Activated CD8-positive, alpha-beta memory T cell treated with anti-CD3 and anti-CD28 coated beads, Interleukin-2, amount 10 ng/mL, durations not matched to agents 7 days and 5 days (primary cell): ENCODE measurements at places on chromosomes 6 and 20. TPM values are rescaled to one million over a fixed set of nuclear protein-coding genes. Genes with fewer than 3 reads are reported as not detected.

DNA sequence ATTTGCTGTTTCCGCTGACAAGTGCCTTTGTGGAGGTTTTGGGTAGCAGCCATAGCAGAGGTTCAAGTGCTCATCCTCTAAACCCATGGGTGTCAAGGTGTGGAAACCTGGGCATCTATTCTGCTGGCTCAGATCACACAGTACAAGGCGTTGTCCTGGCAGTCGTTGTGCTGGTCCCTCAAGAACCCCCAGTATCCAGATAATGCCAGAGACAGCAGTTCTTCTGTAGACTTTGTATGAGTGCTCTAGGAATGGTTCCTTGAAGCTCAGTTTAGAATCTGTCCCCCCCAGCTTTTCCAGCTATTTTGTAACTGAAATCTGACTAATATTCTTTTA, 655.7 kb upstream of the MAP3K7 start:
- no peaks in the 10 kb centered on the region for H3K27me3 ChIP-seq
- no peaks in the 10 kb centered on the region for H3K36me3 ChIP-seq
- DNase-seq = no peak
- H3K4me1 ChIP-seq = no peaks in the 10 kb centered on the region
- no peak overlapping the region for H3K4me3 ChIP-seq

DNA sequence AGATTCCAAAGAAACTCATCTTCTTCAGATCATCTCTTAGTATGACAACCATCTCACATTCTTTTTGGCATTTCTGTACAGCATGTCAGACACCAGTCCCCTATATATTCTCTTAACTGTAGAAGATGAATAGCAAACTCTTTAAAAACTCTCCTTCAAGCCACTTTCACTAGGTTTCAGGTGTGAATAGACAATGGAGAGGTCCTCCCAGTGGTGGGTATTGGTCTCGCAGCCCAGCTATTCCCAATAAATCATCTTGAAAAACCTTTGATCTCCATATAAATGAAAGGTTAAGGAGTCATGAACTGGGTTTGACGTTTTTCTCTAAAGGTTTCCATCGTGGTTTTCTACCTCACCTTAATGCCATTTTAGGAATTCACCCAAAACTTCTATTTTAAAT, 180.0 kb downstream of the GJA1 start:
- no peak overlapping the region for H3K27ac ChIP-seq
- no peaks in the 10 kb centered on the region for H3K36me3 ChIP-seq
- no peaks in the 10 kb centered on the region for H3K4me1 ChIP-seq
- H3K4me3 ChIP-seq = no peak overlapping the region
- DNase-seq = no peak

GRCh38 chr6:140050101-140050995, 675.9 kb upstream of the CITED2 start:
- no peak overlapping the region for H3K27ac ChIP-seq
- H3K36me3 ChIP-seq = no peaks in the 10 kb centered on the region
- H3K4me1 ChIP-seq = no peaks in the 10 kb centered on the region
- H3K27me3 ChIP-seq = peaks cover 13% of the 10 kb centered on the region

- peaks cover 4% of the 10 kb centered on the region for H3K27me3 ChIP-seq
- H3K27ac ChIP-seq = peak overlapping the region; percentile 96
- peaks cover 69% of the 10 kb centered on the region for H3K36me3 ChIP-seq
Measured at GRCh38 chr6:85677234-85677956, 34.7 kb upstream of the SYNCRIP start.

DNA sequence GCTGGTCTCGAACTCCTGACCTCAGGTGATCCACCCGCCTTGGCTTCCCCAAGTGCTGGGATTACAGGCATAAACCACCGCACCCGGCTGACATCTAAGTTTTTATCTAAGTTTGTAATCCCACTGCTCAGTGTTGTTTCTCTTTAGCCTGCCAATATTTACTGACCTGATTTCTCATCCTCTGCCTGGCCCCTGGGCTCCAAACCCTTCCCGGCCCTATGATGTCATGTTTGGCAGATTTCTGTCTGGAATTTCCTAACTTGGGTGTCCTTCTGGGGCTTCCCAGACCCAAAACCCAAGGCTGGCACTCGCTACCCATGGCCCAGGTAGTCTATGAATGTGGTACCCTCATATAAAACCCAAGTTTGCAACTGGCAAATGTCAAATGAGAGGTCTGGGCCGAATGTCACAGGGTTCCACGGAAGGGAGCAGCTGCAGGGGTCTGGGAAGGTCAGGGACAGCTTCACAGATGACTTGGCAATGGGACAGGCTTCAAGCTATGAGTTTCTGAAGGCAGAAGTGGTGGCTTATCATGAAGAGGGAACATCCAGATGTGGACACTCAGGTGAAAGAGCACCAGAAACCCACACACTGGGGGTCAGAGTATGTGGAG, 54.9 kb downstream of the TMEM170B start:
- DNase-seq = no peak
- no peak overlapping the region for H3K4me3 ChIP-seq
- H3K27ac ChIP-seq = no peak overlapping the region

- no peaks in the 10 kb centered on the region for H3K27me3 ChIP-seq
- no peaks in the 10 kb centered on the region for H3K4me1 ChIP-seq
- H3K27ac ChIP-seq = no peak overlapping the region
- no peak for DNase-seq
Measured at GRCh38 chr6:122696079-122696478, 83.4 kb upstream of the FABP7 start.

- peaks cover 2% of the 10 kb centered on the region for H3K27me3 ChIP-seq
- H3K4me3 ChIP-seq = no peak overlapping the region
- no peaks in the 10 kb centered on the region for H3K36me3 ChIP-seq
- no peak for DNase-seq
- H3K27ac ChIP-seq = no peak overlapping the region
Measured at GRCh38 chr6:44624936-44625573, 237.5 kb downstream of the CDC5L start.

DNA sequence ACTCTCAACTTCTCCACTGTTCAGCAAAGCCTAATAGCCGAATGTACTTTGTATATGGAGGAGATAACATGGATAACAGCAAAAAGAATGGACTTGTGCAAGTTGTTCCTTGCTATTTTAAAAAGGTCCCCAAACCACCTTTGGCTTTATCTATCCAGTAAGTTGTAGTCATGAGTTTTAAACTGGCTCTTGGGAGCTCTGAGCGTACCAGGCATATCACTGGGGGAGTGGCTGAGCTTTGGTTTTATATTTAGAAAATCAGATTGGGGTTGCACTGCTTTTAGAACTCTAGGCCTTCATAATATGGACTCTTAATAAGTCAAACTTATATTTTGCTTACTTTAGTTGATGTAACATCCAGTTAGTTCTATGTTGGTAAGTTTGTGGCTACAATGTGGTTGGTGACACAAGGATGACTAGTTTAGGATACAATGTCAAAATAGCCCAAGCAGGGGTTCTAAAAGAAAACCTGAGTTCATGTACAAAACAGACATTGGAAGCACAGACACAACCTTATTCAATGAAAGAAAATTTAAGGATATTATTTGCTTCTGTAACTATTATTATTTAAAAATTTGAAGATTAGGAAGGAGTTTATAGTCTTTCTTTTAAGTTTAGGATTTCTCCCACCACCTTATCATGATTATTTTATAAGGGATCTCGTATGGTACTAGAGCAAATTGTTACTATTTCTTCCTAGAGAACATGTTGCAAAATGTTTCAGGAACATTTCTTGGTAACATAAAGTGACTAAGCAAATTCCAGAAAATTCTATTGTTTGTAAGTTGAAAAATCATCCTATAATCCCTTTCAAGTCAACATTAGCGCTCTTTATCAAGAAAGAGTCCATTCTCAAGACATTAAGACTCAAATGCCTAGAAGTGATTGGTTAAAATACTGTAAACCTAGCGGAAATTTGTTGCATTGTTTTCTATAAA, 165.8 kb upstream of the SUPT3H start:
- H3K4me1 ChIP-seq = peaks cover 17% of the 10 kb centered on the region
- H3K4me3 ChIP-seq = no peak overlapping the region

- H3K27ac ChIP-seq = peak overlapping the region; percentile 96
- H3K36me3 ChIP-seq = peaks cover 4% of the 10 kb centered on the region
- peak; percentile 87 for DNase-seq
- peak overlapping the region; percentile 78 for H3K4me3 ChIP-seq
- no peaks in the 10 kb centered on the region for H3K27me3 ChIP-seq
- peaks cover 53% of the 10 kb centered on the region for H3K4me1 ChIP-seq
Measured at GRCh38 chr6:26187981-26188635, 100.9 kb downstream of the HFE start.

Gene C6orf58
- total RNA-seq = not detected
